Hippocampal formation (tissue), 2 donors: ENCODE measurements at places on chromosomes 7 and 10.

DNA sequence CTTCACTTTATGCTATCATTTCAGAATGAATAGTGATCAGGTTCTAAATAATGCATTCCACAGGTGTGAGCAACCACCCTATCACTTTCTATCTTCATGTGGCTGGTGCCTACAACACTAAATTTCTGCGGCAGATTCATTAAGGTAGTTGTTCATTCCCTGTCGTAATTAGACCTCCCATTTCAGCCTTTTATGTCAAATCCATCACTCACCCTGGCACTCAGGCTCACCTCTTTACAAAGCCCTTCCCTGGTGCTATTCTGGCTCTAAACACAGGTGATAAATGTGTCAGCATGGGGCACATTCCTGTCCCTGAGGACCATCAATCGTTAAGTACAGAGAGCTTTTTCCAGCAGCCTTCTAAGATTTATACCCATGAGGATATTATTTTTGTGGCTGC, 300.0 kb upstream of the C7orf33 start:
- no peak for DNase-seq

- no peak for DNase-seq
Observed at GRCh38 chr7:117097860-117098259, 144.6 kb downstream of the ST7 start.

DNA sequence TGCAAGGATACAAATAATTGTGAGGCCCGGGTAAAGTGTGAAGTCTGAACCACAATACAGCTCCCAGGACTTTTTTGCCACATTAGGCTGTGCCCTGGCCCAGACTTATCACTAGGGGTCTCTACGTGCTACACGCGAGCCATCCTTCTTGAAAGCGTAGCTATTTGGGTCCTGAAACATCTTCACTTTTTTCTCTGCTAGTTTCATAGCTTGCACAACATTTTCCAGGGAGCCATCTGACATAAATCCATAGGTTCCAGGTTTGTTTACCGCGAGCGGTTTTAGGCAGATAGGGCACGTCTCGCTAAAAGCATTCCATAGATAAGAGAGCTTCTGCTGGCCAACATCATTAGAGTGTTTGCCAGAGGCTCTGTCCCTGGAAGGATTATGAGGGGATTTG, 226.5 kb downstream of the RPS24 start:
- no peak for DNase-seq

DNA sequence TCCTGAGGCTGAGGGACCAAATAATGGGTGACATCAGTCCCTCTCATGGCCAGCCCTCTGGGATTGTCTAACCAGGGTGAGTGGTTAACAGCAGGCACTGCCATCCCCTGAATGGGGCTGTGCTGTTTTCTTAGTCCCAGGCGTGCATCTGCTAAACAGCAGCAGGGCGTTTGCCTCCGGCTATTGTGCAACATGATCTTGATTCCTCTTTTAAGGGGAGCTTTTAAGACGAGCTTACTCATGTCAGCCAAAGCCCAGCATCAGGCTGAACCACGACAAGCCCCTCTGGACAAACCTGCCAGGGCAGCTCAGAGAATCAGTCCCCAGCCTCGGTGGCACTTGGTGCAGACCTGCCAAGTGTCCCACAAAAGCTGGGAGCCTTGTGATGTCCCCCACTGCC, 16.2 kb upstream of the IGFBP3 start:
- DNase-seq: no peak
